ENCODE measurements at places on chromosomes 4 and X.

DNA sequence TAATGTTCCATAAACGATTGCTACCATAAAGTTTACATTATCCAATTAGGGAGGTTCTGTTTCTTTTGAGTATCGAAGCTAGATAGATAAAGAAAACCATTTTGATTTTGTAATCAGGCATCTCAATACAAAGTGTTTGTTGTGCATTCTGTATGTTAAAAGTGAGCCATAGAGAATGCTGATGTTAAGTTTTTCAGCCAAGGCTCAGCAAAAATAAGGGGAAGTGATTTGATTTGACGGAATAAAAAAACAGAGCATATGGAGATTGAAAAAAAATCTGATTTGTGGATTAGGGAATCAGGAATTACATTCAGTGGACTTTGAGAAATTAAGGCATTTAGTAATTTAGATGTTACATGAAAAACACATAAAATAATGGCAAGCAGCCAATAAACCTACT is 314.8 kb downstream of the PPP3CA start:
- DNase-seq = no peak

DNA sequence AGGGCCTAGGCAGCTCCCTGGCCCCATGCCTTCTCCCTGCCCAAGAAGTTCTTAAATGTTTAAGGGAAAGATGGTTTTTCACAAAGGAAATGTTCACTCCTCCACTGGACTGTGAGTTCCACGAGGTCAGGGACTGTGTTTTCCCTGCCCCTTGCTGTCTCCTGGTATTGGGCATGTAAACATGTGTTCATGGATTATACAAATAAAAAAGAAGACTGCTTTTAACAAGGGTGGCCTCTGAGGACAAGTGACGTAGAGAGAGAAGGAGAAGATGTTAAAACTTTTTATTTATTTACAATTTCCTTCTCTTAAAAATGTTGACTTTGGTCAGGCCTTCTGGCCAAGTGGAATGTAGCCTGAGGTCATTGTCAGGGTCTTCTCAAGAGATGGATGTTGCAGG is 66.0 kb downstream of the FHDC1 start:
- no peak for DNase-seq

DNA sequence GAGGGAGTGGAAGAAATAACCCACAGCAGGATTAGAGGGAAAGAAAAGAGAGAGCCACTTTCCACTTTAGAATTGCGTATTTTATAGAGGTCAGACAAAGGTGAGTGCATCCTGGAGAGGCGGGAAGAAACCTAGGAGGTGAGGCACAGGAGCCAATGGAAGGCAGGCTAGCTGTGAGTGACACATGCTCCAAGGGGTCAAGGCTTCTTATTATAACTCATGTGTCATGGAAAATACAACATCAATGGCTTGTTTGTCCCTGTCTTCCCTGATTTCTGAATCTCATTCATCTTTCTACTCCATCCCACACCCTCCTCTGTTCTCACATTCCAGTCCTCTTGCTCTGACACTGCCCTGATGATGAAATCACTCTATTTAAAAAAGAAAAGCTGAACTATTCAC is 14.4 kb downstream of the ANXA3 start:
- DNase-seq = no peak

GRCh38 chr4:16663732-16664131 is 234.7 kb downstream of the LDB2 start:
- peak; percentile 61 for DNase-seq

DNA sequence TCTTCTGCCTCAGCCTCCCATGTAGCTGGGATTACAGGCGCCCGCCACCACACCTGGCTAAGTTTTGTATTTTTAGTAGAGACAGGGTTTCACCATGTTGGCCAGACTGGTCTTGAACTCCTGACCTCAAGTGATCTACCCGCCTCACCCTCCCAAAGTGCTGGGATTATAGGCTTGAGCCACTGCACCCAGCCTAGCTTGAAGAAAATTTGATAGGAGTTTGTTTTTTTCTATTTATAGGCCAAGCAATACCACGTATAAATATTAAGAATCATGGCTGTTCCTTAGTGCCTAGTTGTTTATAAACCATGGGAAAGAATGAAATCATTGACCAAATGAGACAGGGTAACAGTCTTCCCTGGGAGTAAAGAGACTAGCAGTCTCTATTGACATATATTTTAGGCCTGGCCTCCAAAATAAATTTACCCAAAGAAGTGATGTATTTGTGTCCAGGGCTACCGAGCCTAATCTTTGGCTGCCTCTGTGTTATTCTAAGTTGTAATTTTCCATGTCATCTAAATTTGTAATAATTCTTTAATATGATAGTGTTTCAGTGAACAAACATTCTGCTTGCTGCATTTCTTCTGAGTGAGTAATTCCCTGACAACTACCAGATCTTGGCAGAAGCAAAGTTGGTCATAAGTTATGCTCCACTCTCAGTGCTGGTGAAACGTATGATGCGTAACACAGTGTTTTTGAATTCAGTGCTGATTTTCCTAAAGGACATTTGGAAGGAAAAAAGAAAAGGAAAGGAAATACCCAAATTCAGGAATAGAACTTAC is 10.3 kb downstream of the PKD2 start:
- peak; percentile 78 for DNase-seq

DNA sequence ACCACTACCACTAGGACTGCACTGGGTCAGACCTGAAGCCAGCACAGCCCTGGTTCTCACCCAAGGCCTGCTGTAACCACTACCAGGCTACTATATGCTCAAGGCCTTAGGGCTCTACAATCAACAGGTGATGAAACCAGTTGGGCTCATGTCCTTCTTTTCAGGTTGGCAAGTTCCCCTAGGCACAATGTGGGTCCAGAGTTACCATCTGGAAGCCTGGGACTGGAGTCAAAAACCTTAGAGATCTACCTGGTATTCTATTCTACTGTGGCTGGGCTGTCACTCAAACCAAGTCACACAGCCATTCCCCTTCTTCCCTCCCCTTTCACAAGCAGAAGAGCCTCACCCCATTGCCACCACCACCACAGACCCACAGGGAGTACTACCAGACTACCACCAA is 175.6 kb downstream of the RELL1 start:
- DNase-seq = no peak

Measured in lung microvascular endothelial cell (primary cell).